ENCODE measurements at places on chromosomes 5 and 9.

- DNase-seq = no peak
Measured at GRCh38 chr9:3415906-3416305, 109.9 kb downstream of the RFX3 start.

GRCh38 chr9:93809204-93809940, 145.8 kb downstream of the BARX1 start:
- no peak for DNase-seq

DNA sequence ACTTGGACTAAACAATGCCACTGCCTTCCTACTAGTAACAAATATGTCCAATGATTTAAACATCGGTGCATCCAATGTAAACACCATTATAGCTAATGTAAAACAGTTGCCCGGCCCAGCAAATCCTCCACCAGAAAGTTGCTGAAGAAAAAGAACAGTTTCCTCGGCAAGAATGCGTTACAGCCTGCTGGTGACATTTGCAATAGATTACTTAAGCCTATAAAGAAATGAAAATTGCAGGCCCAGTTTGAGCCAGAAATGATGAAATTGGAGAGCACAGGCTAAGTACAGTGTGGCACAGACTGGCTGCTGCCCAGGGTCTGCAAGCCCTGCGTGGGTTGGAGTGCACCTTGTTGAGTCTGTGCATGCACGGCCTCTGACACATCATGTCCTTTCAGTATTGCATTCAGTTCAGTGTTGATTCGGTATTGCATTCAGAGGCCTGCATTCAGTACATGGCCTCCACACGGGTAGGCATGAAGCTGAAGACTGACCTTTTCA, 406.0 kb upstream of the KLF4 start:
- DNase-seq = no peak

DNA sequence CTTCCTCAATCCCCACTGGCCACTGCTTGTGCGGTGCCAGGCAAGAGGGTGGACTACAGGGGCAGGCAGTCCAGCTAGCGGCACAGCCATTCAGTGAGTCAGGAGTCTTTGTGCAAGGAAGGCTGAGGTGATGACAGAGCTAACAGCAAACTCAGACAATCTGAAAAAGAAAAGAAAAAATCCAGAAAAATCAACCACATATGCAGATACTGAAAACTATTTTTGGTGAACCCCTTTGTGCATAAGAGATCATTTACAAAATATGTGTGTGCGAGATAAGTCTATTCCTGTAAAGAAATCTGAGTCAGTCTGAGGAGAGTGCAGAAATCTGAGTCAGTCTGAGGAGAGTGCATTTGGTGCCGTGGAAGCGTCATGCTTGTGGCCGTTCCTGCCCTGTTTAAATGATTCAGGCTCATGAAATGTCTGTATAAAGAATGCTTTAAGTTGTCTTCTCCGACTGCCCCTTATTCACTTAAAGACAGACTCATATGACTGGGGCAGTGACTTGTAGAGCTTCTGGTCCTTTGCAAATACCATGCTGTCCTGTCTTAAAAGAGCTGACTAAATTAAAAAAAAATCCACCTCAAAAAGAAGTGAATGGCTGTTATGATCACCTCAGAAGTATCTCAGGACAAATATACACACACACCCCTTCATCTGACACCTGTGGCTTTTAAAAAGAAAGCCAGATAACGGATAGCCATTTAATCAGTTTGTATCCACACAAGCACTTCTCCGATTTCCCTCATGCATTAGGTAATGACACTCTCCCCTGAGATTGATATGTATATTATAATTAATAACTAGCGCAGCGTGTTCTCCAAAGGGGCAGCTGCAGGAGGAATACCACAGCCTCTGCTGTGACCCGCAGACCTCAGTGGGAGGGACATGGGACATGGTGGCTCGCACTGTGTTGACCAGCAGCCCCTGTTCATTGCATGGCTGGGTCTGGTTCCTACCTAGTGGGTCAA, 47.3 kb downstream of the TRIO start:
- DNase-seq = no peak

GRCh38 chr5:78753093-78753531, 104.5 kb upstream of the LHFPL2 start:
- DNase-seq = no peak

DNA sequence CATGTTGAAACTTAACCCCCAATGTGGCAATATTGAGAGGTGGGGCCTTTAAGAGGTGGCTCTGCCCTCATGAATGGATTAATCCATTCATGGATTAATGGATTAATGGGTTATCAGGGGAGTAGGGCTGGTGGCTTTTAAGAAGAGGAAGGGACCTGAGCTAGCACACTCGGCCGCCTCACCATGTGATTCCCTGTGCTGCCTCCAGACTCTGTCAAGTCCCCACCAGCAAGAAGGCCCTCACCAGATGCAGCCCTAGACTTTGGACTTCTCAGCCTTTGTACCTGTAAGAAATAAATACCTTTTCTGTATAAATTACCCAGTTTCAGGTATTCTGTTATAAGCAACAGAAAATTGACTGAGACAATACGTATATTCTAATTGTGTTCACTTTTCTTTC, 272.2 kb upstream of the DMRT1 start:
- DNase-seq = no peak

DNA sequence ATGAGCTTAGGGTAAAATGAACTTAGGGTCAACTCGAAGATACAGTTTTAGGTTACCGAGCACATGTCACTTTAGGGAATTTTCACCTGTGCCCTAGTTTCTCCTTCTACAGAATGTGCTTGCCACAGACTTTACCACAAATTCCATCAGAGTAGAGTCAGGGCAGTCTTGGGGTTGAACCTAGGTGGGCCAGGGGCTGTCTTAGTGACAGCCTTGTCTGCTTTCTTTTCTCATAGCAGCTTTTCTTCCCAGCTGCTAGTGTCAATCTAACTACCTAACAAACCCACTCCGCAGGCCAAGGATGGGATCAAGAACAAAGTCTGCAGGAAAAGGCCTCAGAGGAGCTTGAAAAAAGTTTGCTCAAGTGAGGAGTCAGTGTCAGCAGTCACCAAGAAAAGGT, 458.1 kb upstream of the CDH18 start:
- DNase-seq = no peak

- DNase-seq = no peak
Measured at GRCh38 chr9:114754581-114754980, 51.3 kb downstream of the TNFSF15 start.
